Fibroblast of skin of left biceps (primary cell): ENCODE measurements at places on chromosomes 12 and 14.

DNA sequence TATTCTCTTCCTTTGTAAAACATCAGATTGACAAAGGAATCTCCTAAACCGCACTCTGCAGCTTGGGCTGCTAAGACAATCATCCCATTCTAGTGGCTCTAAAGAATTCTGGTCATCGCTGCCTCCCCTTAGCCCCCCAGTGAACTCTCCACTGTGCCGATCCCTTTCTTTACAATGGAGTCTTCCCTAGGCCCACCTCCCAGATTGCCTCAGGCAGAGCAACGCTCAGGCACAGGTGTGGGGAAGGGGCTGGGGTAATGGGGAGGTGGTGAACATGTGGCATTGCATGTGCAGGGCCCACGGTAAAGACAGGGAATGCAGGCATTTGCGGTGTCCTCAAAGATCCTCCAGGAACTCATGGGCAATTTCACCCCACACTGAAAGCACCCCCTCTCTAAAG is 86.3 kb downstream of the PLEKHG3 start:
- DNase-seq: no peak

- no peak for DNase-seq
These were observed 69.0 kb upstream of the RERGL start for GRCh38 chr12:18158774-18159557.

- DNase-seq: no peak
These were observed 41.6 kb downstream of the ITPR2 start for GRCh38 chr12:26791301-26791791.

GRCh38 chr14:22569106-22569736 is 19.8 kb downstream of the DAD1 start:
- no peak for DNase-seq

DNA sequence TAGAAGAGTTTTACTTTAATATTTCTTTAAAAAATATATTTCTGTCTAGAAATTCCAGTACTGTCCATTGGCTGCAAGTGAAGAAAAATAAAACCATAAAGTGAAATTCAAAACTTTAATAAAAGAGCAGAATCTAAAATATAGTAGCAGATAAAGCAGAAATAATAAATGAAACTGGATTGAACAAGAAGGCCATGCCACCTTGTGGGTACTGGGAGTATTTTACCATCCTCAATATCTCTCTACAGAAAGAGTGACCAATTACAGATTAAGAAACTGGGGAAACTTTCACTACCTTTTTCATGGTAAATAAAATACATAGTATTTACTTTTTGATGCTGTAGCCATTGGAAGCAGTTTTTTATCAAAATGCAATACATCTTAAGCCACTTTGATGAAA is 220.5 kb downstream of the BCAT1 start:
- no peak for DNase-seq
